CD4-positive, alpha-beta T cell treated with Interleukin-12 subunit alpha and Interleukin-12 subunit beta, for 1 hour (primary cell): ENCODE measurements at places on chromosomes 13 and 19.
A peak's percentile ranks its signal among the peaks of the same experiment; 100 is the strongest.

DNA sequence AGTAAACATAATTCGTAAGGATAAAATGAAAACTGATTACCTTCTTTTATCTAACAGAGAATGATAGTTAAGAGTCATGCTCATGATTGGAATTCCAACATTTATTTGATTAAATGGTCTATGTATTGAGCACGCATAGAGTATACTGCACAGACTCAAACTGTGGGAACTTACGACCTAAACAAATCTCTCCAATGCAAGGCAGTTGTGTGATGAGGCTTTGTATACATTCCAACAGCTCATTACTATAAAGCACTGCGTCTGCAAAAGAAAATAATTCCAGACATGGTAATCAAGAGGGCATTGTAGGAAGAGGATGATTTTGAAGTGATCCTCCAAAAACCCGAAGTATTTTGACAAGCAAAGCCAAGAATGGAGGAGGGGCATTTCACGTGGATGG is 169.5 kb downstream of the NUFIP1 start:
- DNase-seq = no peak

DNA sequence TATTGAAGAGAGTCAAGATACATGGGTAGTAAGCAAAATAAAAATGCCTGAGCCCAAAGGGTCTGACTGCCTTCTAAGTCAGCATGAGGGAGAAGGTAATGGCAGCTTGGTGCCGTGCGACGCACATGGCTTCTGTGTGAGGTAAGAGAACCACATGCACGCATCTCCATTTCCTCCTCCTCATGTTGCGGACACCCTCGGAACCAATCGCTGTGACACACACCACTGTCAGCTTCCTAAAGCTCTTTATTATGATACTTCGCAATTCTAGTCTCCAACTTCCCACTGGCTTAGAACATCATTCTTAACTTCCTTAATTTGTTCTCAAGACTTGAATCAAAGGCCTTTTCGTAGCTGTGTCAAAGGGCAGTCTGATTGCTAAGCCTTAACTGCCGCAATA is 170.1 kb downstream of the OXGR1 start:
- no peak for DNase-seq

DNA sequence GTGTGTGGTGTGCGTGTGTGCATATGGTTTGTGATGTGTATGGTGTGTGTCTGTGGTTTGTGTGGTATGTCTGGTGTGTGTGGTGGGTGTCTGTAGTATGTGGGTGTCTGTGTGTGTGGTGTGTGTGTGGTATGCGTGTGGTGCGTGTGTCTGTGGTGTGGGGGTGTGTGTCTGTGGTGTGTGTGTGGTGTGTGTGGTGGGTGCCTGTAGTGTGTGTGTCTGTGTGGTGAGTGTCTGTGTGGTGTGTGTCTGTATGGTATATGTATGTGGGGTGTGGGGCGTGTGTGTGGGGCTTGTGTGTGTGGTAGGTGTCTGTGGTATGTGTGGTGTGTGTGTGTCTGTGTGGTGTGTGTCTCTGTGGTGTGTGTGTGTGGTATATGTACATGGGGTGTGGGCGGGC is 300.7 kb downstream of the TEX29 start:
- no peak for DNase-seq

GRCh38 chr13:64061649-64062048 is 2646.0 kb upstream of the PCDH20 start:
- DNase-seq = no peak

DNA sequence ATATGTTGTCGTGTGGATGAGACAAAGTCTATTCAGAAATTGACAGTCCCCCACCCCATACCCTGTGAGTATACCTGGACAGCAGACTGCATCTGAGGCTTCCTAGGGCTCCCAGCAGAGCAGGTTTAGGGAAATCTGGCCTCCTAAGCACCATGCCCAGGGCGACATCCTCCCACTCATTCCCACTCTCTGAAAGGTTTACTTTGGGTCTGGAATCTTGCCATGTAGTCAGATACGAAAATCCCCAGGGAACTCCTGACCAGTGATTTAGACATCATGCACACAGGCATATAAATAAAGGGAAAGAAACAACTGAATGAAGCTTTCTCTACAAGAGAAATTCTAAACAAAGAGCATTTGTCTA is 717 bp upstream of the NALCN start:
- no peak for DNase-seq

DNA sequence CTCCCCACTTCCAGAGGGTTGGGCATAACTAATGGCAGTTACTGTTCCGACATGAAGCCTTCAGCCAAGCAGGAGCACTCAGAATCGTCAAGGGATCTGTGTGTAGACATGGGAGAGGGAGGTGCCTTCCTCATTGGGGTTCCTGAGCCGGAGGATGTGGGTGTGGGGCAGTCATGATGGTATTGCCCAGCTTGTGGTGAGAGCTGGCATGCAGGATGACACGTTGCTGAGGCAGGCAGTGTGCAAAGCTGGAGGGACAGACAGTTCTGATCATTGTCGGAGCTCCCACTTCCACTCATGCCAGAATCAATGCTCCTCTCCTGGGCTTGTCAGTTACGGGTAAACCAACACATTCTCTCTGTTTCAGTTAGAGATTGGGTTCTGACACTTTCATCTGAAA is 83.9 kb upstream of the TSC22D1 start:
- no peak for DNase-seq

GRCh38 chr19:13396250-13397080 is 109.8 kb downstream of the CACNA1A start:
- no peak for DNase-seq

GRCh38 chr19:35311901-35312665 is 16.9 kb upstream of the CD22 start:
- DNase-seq = no peak

DNA sequence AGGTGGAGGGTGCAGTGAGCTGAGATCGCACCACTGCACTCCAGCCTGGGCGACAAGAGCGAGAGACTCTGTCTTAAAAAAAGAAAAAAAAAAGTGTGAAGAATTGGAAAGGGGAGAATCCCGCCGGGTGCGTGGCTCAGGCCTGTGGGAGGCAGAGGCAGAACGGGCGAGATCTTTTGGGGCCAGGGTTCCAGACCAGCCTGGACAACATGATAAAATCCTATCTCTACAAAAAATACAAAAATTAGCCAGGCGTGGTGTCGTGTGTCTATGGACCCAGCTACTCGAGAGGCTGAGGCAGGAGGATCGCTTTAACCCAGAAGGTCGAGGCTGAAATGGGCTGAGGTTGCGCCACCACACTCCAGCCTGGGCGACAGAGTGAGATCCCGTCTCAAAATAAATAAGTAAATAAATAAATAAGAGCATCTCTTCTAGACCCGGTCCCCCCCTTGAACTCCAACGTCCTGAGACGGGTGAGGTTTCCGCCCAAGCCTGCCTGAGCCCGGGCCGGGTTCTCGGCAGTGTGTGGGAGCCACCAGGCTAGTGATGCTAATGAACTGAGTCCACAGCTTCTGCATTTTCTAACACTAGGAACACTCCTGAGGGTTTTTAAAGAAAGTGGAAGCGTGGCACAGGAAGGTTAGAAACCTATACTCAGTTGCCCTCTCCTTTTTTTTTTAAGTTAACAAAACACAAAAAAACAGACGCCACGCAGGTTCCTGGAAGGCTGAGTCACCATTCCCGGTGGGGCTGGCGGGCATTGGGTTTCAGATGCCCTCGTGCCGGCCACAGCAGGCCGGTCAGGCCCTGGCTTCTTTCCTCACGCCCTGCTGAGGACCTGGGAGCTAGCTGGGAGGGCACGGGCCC is 22.0 kb downstream of the GPX4 start:
- no peak for DNase-seq

DNA sequence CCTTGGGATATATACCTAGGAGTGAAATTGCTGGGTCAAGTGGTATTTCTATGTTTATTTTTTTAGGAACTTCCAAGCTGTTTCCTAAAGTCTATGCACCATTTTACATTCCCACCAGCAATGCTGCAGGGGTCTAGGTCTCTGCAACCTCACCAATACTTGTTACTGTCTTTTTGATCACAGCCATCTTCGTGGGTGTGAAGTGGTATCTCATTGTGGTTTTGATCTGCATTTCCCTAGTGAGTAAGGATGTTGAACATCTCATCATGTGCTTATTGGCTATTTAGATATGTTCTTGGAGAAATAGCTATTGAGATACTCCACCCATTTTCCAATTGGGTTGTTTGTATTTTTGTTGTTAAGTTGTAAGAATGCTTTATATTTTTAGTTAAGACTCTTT is 2.7 kb downstream of the OR10H2 start:
- no peak for DNase-seq

GRCh38 chr19:47676811-47677210 is 36.4 kb upstream of the EHD2 start:
- no peak for DNase-seq

- no peak for DNase-seq
These were observed 13.4 kb downstream of the RB1 start for GRCh38 chr13:48316826-48317510.

- no peak for DNase-seq
These were observed 10.9 kb downstream of the MIR17HG start for GRCh38 chr13:91358387-91358782.

- DNase-seq = no peak
These were observed 98.3 kb upstream of the UQCRFS1 start for GRCh38 chr19:29311191-29311790.

DNA sequence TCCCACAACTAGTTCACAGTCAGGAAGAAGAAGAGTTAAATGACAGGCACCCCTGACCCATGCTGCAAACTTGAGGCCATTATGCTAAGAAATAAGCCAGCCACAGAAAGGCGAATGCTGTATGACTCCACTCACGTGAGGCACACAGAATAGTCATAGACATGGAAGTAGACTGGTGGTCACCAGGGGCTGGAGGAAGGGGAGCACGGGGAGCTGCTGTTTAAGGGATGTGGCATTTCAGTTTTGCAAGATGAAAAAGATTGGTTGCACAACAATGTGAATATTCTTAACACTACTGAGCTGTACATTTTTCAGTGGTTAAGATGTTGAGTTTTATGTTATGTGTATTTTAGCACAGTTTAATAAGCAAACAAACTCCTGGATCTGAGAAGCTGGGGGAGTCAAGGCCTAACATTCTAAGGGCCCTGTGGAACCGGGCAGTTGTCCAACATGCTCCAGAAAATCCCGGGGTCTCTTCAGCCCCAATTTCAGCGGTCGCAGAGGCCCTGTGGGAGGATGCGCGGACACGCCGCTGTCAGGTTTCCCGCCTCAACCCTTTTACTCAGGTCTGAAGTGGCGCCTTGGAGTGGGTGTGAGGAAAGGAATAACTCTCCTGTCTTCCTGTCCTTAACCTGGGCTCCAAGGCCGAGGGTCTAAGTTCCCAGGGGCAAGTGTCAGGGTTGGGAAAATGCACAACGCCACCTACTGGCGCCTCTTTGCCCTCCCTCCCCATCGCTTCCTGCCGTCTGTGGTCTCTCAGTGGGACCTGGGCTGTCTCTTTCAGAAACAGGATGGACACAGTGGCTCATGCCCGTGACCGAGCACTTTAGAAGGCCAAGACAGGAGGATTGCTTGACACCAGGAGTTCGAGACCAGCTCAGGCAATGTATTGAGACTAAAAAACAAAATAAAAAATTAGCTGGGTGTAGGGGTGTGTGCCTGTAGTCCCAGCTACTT is 4.4 kb upstream of the TMEM272 start:
- peak; percentile 28 for DNase-seq

DNA sequence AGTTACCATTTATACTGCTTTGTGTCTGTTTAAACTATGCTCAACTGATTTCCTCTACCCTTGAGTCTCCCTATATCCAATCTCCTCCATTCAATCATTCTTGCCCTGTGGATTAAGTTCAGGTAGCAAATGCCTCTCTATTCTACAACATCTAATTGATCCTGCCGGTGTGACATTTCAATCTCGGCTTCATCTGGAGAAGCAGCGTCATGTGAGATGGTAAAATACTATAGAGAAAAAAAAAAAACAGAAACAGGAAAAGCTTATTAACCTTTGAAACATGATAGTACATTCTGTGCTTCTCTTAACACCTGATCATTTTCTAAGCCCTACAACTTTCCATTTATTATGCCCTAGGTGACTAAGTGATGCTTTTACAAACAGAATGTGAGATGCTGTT is 89.4 kb downstream of the KCTD12 start:
- DNase-seq = no peak

- no peak for DNase-seq
These were observed 330.1 kb downstream of the TDRD3 start for GRCh38 chr13:60727140-60727539.

- no peak for DNase-seq
These were observed 12.7 kb downstream of the NKPD1 start for GRCh38 chr19:45147835-45148676.

- DNase-seq = no peak
These were observed 124.4 kb downstream of the RNF17 start for GRCh38 chr13:24888291-24888931.

DNA sequence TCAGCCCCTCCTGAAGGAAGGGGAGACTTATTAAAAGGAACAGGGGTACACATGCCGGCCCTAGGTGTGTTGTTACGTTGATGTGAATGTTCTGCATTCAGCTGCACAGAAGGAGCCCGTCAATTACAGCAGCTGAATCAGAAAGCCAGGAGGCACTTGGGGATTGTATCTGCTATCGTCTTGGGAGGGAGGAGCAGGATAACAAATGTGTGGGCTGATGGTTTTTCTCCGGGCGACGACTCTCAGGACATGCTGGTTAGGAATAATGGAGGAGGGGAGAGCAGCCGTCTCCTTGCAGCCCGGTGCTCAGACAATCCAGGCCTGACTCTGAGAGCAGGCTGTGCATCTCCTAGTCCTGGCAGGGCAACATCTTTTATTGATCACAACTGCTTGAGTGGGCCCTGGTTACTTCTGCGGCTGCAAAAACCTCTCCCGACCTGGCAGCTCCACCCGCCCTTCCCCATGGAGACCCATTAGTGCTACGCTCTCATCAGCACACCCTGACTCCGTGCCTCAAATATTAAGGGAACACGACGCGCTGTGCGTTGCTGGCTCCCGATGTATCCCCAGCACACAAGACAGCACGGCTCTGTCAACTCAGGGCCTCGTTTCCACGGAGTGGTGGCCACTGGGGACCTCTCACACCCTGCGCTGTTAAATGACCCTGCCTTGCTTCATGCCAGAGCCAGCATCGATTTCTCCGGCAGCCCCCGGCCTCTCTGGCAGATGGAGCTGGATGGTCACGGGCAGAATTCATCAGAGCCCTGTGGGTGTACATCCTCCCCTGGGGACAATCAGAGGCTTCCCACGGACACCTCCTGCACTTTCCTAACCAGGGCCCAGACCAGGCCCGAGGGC is 25.3 kb downstream of the PEPD start:
- no peak for DNase-seq

GRCh38 chr13:113364901-113365582 is 1.1 kb upstream of the GRTP1 start:
- DNase-seq = no peak

DNA sequence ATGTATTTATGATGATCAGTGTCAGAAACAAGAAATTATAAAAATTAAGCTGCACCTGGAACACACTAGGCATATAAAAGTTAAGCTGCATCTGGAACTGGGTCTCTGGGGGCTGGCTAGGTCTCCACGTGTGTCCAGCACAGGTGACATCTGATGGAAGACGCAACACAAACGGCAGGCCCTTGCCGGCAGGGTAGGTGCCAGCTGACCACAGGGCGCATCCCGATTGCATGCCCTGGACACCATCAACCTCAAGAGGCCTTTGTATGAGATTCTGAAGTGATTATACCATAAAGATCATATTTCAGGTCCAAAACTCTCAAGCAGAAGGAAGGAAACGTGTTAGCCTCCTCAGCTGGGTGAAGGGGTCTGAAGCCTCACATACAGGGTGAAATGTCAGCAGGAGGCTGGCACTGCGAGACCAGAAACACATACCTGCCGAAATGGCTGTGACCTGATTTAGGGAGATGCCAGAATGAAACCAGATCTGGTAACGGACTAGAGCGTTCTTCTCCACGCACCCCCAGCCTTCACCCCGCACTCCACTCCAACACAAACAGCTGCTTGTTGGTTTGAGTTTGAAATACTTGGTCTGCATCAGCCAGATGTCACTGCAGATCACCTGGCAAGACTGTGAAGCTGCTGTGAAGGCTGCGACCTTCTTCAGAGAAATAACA is 37.3 kb downstream of the COL4A1 start:
- DNase-seq = no peak
